Right renal cortex interstitium (tissue), 3 donors: ENCODE measurements at places on chromosomes 4 and X.

GRCh38 chrX:16711893-16712547 is 449 bp downstream of the CTPS2 start:
- DNase-seq, result no peak

DNA sequence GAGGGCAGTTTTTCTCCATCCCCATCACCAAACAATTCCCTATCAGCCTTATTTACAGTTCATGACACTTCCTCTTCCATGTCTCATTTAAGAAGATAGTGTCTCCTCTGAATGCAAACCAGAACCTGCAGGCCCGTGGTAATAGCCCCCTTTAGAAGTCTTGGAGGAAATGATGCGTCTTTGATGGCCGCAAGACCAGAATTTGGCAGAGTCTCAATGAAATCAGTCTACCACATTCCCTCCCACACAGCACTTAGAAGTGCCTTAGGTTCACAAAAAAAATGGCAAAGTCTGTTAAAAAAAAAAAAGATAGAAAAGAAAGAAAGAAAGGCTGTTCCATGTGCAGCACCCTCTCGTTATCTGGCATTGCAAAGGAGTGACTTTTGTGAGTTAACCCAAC is 2.1 kb upstream of the KDR start:
- no peak for DNase-seq

DNA sequence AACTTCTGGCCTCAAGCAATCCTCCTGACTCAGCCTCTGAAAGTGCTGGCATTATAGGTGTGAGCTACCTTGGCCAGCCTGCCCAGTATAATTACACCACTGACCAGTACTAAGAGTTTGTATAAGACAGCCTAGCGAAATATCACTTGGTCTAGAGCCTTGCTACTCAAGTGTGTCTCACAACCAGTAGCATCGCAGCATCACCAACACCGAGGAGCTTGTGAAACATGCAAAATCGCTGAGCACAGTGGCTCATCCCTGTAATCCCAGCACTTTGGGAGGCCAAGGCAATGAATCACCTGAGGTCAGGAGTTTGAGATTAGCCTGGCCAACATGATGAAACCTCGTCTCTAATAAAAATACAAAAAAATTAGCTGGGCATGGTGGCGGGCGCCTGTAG is 102.0 kb upstream of the GATB start:
- no peak for DNase-seq

DNA sequence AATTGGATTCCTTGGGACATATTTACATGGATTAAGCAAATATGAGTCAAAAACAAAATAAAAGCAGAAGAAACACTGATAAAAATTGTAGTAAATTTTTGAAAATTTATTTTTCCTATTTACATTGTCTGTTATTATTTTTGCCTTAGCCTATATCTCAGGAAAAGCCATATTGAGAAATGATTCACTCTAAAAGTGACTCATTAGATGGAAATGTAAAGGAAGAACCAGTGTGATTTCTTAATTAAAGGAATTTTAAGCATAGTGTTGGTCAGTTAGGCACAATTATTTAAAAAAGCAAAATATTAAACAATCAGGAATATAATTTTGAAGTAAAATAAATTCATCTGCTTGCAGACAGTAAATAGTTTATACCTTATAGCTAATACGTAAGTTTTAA is 167.4 kb upstream of the NAP1L5 start:
- DNase-seq, result no peak

GRCh38 chr4:98468709-98469108 is 189.7 kb downstream of the TSPAN5 start:
- no peak for DNase-seq

DNA sequence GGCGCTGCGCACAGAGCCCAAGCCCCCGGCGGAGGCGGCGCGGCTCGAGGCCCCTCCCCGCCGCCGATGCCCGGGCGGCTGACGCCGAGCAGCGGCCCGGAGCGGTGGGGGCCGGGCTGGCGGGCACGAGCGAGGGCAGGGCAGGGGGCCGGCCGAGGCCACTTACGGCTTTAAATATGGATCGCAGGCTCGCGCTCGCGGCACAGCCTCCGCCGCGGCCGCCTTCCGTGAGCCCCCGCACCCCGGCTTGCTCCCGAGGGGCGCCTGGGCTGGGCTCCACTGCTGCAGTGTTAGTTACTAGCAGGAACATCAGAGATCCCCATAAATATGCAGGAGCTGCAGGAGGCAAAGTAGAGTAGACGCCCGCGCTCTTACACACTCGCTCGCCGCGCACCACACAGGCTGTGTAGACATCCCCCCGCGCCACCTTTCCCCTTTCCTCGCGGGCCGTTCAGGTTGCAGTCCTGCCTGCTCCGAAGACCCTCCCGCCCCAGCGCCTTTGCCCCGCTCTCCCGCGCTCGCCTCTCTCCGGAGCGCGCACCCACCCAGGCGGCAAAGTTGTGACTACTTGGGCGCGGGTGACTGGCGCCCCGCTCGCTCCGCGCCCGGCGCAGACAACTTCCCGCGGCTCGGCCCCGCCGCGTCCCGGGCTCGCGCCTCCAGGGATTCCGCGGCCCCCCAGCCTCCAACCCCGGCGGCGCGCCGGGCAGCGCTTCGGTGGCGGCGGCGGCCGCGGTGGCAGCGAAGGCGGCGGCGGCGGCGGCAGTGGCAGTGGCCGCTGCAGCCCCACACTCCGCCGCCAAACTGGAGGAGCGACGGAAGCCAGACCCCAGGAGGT is 152.0 kb upstream of the SLC4A4 start:
- peak; percentile 32 for DNase-seq

GRCh38 chrX:132365490-132365889 is 123.3 kb downstream of the MBNL3 start:
- no peak for DNase-seq

GRCh38 chr4:85398276-85398675 is 76.7 kb upstream of the ARHGAP24 start:
- no peak for DNase-seq

DNA sequence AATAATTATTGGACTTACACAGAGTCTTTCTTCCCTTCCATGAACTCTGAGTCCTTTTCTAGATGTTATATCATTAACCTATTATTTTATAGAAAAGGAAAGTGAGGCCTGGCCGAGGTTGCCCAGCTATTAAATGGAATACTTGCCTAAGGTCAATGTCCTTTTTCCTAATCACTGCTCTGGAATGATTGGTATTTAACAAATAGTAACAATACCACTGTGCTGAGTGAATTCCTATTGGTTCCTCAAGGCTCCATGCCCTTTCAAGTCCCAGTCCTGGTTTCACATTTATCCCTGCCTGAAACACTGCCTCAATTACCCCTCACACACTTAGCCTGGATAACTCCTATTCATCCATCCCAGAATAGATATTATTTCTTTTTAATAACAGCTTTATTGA is 6.2 kb downstream of the TCEAL9 start:
- no peak for DNase-seq

DNA sequence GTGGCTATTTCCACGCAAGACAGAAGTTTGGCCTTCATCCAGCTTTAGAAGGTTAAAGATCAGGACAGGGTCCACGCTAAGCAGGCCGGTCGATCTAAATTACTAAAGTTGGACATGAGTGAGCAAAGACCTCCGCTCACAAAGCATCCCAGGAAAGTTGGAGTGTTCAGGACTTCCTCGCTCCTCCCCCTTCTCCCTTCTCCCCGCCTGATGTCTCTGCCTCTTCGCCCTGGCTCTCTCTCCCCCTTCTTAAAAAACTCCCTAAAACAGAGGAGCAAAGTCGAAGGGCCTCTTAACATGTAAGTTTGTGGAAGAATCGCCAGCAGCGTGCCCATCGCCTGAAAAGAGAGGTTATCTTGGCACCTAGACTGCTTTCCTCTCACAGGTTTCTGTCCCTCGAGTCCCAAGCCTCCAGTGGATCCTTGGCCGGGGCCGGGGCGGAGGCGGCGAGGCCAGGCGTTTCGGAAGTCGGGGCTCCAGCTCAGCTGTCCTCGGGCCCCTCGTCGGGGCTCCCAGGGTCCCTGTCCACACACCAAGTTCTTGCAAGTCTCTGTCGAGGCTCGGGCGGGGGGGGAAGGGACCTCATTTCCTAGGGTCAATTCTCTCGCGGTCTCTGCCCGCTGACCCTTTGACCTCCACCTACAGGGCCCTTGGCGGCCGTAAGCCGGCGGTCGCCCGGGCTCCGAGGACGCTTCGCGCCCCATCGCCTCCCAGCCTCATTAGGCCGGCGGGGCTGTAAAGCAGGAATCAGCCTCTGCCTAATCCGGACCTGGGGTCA is 7.6 kb downstream of the ZIC3 start:
- no peak for DNase-seq

GRCh38 chrX:18149454-18149853 is 71.2 kb downstream of the BEND2 start:
- DNase-seq, result no peak

GRCh38 chrX:51614353-51615012 is 4.2 kb downstream of the CENPVL3 start:
- no peak for DNase-seq

DNA sequence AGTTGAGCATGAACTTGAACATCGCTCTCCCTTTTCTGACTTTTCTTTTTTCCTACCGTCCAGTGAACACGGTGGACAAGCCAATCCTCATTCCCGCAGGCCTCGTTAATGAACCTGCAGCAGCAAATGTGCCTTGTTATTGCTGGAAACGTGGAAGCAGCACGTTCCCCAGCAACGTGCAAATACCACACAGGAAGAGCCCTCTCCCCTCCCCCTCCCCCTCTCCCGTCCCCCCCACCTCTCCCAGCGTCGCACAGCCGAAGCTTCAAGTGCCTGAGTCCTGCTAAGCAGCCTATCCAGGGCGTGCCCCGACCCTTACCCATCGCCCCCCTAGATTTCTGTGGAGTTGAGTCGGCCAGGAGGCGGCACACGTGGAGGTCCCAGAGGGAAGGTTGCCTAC is 219.9 kb downstream of the BCOR start:
- no peak for DNase-seq

DNA sequence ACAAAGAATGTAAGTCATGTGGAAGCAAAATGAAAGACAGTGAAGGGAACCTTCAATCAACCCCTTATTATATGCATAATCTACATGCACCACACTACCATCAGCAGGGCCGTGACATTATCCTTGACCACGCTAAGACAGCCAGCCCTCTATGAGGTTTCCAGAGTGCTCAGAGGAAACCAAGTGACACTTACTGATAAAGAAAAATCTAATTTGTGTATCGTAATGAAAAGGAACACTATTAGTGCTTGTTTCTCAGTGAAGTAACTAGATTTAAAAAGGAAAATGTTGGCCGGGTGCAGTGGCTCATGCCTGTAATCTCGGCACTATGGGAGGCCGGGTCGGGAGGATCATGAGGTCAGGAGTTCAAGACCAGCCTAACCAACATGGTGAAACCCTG is 56.4 kb downstream of the ABCG2 start:
- no peak for DNase-seq

GRCh38 chr4:140019619-140020347 is 134.2 kb downstream of the MAML3 start:
- DNase-seq, result no peak

DNA sequence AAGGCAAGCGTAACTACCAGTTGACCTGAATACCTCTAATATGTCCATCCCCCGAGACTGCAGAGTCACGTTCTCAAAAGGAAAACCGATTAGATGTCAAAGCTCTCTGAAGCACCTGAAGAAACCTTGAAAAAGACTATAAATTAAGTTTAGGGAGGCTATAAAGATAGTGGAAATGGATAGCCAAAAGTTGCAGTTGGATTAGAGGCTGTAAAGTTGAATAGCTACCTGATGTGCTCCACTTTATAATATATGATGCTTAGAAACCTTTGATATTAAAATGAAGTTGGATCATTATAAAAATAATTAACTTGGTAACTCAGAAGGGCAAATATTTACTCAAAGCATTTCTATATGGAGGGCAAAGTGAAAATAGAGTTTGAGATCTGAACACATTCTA is 506.6 kb upstream of the AGA start:
- DNase-seq, result no peak

DNA sequence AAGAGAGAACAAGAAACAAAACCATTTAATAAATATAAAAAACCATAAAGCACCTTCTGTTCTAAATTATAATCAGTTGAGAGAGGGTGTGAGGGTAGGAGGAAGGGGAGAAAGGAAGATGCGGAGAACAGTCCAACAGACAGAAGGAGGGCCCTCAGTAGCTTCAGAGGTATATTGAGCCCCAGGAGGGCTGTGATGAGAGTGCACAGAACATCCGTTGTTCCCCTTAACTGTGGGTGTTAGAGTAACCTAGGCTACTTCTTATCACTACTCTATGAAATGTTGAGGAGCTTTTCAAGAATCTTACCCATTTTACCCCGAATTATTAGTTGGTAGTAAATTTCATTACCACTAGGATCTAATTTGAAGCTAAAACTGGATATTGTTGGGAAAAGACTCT is 13.8 kb downstream of the GPC3 start:
- no peak for DNase-seq

- no peak for DNase-seq
Observed at GRCh38 chr4:113285501-113285900, 236.0 kb downstream of the ANK2 start.

DNA sequence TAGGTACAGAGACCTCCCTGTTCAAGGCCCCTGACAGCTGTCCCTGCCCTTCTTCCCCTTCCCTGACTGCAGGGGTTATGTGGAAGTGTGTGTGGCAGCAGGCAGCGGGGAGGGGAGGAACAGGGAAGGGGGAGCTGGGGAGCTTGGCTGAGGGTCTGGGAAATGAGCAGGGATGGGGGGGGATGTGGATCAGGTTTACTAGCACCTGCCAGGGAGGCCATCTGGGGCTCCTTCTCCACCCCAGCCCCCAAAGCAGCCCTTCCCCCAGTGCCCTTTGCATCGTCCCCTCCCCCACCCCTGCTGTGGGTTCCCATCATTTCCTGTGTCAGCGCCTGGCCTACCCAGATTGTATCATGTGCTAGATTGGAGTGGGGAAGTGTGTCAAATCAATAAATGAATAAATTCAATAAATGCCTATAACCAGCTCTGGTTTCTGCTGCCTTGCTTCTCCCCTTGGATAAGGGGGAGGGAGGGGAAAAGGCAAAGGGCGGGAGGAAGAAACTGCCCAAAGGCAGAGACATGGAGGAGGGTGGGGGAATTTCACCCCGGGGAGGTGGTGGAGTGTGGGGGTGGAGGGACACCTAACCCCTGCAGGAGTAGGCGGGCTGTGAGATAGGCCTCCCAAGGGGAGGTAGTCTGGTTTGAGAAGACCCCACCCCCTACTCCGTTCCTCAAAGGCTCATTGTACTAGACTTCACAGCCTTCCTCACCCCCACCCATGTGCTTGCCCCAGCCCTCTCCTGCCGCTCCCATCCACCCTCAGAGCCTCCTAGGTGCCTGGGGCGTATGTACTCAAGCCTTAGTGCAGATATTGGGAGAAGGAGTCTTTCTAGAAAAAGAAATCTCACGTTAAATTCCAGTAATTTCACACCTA is 3.2 kb downstream of the CXorf65 start:
- no peak for DNase-seq

- DNase-seq, result no peak
Observed at GRCh38 chr4:59647011-59647410, 1553.1 kb upstream of the ADGRL3 start.

GRCh38 chr4:7511525-7511924 is 76.8 kb upstream of the PSAPL1 start:
- no peak for DNase-seq

DNA sequence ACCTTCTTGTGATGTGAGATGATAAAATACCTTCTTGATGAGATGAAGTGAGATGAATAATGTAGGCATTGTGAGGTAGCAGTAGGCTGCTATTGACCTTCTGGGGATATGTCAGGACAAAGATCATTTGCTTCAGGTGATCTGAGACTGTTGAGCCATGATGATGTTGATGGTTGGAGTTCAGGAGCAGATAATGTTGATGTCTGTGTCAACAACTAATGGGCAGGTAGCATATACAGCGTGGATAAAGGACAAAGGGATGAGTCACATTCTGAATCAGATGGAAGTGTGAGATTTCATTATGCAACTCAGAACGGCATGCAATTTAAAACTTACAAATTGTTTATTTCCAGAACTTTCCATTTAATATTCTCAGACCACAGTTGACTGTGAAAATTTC is 57.3 kb downstream of the RAP1GDS1 start:
- no peak for DNase-seq
